ENCODE measurements at places on chromosomes 7 and 10.

DNA sequence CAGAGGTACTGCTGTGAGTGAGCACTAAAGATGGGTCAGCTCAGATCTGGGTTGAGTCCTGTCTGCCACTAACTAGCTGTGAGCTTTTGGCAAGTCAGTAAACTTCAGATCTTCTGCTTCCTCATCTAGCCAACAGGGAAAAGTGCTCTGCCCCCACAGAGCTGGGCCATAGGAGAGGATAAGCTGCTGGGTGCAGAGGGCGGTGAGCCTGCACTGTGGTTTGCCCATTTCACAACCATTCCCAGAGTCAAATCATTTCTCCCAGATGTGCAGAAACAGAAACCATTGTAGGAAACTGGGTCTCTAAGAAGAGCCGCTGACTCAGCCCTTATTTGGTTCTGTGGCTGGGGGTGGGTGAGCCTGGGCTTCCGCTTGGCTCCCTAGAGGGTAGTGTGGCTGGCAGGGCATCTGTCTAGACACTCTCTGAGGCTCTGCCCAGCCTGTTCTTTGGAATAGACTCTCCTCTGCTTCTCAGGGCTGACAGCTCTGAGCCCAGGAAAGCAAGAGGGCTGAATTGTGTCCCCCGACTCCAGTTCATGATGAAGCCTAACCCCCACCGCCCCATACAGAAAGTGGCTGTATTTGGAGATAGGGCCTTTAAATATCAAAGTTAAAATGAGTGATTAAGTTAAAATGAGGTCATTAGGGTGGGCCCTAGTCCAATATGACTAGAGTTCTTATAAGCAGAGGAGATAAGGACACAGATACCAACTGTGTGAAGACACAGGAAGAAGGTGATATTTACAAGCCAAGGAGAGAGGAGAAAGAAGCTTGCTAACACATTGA, 29.5 kb upstream of the ARHGAP22 start:
- DNase-seq, result peak; percentile 87

GRCh38 chr10:94193466-94193924, 169.2 kb downstream of the NOC3L start:
- no peak for DNase-seq

- DNase-seq, result no peak
These were observed 436.1 kb upstream of the FOXK1 start for GRCh38 chr7:4245866-4246470.

DNA sequence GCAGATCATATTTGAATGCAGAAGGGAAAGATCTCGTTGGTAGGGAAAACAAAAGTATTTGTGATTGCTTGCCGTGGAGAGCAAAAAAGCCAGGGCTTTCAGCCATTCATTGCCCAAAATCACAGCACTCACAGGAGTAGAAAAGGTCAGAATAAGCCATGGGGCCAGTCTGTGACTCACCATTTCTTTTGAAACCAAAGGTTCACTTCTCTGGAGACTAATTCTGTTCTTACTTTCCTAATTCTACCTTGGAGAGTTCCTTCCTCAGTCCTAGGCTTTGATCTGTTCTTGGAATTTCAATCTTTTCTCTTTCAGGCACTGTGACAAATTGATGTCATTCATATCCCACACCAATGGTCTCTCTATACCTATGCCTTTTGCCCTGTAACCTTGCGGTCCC, 54.1 kb upstream of the FAM180A start:
- no peak for DNase-seq

DNA sequence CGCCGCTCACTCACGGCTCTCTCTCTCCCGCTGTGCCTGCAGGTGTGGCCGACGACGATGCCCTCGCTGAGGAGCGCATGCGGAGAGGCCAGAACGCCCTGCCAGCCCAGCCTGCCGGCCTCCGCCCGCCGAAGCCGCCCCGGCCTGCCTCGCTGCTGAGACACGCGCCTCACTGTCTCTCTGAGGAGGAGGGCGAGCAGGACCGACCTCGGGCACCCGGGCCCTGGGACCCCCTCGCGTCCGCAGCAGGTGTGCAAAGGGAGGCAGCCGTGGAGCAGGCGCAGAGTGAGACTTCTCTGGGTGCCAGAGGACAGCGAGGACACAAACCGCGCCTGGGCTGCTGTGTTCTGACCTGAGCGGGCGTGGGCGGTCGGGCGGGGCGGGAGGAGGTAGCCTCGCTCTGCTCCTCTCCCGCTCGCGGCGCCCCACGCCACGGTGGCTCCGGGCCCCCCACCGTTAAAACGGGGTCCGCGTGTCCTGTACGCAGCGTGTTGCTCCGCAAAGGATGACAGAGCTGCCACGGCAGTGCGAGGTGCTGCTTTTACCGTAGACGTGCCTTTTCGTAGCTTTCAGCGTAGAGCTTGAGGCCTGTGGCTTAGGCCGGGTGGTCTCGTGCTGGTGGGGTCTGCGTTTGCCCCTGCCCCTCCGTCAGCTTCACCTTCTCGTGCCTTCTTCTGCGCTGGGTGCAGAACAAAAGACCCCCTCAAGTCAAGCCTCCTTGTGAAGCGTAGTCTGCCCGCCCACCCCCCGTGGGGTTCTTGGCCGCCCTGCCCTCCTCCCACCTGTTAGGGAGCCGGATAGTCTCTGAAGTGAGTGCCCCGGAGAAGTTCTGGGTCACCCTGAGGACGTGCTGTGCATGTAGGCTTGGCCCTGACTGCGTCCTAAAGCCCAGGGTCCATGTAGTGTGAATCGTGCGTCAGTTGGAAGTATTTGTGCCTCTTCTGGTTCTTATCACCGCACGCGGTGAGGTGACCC, 73.2 kb downstream of the DNAJB6 start:
- DNase-seq, result no peak

GRCh38 chr10:5633166-5633749, 33.1 kb downstream of the ASB13 start:
- DNase-seq, result no peak

DNA sequence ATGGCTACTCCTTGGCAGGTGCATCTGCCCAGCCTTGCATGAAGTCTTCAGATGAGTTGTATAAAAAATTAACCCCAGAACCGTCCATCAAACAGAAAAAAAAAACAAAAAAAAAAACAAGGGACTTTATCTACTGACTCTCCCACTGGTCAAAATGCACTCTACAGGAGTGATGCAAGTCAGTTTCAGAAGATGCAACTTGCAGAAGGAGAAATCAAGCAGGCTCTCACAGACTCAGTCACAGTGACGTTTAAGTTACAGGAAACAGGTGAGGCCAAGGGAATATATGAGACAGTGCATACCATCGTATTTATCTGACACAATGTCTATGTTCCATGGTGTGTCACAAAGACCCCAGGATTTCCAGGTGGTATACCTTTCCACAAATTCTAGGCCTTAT, 17.5 kb upstream of the PRPS1L1 start:
- DNase-seq, result no peak

GRCh38 chr7:143381427-143382125, 431 bp downstream of the ZYX start:
- DNase-seq, result no peak

DNA sequence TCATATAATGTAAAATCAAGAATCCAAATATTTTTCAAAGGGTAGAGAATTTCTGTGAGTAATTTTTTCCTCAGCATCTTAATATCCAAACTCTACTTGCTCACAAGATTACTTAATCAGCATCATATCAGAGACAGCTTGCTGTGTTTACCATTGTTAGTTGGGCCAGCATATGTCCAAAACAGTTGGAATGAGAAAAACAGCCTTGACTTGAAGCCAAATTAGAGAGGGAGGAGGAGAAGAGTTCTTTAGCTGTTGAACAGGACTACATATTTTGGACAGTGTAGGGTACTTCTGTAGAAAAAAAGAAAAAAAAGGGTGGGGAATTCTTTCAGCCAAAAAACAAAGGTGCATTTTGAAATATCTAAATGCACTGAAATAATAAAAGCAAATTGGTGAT, 69.8 kb downstream of the HDAC9 start:
- no peak for DNase-seq

DNA sequence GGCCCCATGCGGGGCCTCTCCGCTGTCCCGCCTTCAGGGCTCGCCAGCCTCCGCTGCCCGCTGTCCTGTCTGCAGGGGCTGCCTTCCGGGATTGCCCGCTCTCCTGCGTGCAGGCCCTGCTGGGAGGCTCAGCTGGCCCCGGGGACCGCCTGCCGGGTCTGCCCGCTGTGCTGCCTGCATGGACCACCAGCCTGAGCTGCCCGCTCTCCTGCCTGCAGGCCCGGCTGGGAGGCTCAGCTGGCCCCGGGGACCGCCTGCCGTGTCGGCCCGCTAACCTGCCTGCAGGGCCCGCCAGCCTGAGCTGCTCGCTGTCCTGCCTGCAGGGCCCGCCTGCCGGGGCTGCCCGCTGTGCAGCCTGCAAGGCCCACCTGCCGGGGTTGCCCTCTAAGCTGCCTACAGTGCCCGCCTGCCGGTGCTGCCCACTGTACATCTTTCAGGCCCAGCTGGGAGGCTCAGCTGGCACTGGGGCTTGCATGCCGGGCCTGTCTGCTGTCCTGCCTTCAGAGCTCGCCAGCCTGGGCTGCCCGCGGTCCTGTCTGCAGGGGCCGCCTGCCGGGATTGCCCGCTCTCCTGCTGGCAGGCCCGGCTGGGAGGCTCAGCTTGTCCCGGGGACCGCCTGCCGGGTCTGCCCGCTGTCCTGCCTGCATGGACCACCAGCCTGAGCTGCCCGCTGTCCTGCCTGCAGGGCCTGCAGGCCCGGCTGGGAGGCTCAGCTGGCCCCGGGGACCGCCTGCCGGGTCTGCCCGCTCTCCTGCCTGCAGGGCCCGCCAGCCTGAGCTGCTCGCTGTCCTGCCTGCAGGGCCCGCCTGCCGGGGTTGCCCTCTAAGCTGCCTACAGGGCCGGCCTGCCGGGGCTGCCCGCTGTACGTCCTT, 165.1 kb downstream of the GLRX3 start:
- DNase-seq, result no peak

DNA sequence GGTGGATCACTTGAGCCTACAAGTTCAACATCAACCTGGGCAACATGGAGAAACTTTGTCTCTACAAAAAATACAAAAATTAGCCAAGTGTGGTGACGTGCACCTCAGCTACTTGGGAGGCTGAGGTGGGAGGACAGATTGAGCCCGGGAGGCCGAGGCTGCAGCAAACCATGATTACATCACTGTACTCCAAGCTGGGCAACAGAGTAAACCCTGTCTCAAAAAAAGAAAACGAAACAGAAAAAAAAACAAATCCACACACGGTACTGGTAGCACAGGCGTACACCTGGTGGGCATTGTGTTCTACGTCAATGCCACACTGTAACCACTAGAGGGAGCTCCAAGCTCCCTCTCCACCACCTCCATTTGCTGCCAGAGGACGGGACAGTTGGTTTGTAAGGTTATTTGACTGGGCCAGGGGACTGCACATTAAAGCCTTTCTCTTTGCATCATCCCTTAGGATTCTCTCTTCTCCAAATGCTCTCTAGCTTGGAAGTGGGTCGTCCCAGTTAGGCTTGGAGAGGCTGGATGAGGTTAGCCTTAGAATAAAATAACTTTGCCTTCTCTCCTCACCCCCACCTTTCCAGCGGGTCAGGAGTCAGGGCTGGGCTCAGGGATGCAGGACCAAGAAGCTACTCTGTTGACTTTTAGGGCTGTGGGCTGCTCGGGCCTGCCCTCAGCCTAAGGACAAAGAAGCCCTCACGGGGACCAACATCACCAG, 130.8 kb downstream of the SORBS1 start:
- peak; percentile 29 for DNase-seq

DNA sequence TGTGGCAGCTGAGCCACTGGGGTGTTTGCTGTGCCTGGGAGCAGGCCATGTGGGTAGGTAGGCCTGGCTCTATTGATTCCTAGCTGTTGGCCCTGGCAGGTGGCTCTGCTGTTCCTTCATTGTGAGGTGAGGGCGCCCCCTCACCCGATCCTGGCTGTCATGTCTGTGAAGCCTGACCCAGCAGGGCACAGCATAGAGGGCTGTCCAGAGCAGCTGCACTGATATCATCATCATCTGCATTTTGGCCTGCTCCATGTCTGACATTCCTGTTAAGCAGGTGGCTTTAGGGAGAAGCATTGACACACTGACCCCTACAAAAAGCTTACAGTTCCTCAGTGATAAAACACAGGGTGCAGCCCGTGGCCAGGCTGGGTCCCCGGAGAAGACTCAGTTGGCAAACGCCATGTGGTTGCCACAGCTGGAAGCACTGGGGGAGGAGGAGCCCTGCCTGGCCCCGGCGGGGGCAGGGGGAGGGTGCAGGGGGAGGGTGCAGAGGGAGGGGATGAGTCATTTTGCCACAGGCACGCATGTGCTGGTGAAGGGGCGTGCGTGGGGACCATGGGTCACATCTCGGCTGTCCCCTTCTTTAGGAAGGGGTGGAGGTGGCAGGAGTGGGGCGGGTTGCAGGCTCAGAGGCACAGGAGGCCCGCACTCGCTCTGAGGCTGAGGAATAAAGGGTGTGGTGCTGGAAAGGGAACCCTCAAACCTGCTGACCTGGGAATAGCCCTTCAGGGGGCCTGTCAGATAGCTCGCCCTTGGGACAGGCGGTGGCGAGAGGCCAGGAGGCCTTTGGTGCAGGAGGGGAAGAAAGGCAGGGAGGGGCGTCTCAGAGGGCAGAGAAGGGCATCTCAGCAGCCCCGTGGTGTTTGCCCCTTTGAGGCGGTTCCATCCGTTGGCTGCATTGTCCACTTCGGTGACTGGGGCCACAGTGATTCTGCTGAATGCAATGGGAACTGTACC, 31.6 kb downstream of the IKZF1 start:
- DNase-seq, result no peak

GRCh38 chr10:132685101-132685891, 100.7 kb downstream of the NKX6-2 start:
- no peak for DNase-seq

GRCh38 chr7:2521952-2522591, 2.5 kb downstream of the LFNG start:
- no peak for DNase-seq

GRCh38 chr7:50594136-50594535, 28.9 kb upstream of the DDC start:
- no peak for DNase-seq
